Stimulated activated CD8-positive, alpha-beta memory T cell treated with anti-CD3 and anti-CD28 coated beads, Interleukin-4, amount 100 ng/mL, for 4 hours (primary cell): ENCODE measurements at places on chromosomes 4 and X.

GRCh38 chr4:140607852-140608251 is 39.1 kb upstream of the UCP1 start:
- no peak for DNase-seq

GRCh38 chr4:71630803-71631202 is 153.1 kb downstream of the GC start:
- DNase-seq: no peak

GRCh38 chr4:68451246-68452211 is 4.3 kb downstream of the TMPRSS11E start:
- DNase-seq: no peak

GRCh38 chr4:88928852-88929251 is 128.1 kb downstream of the FAM13A start:
- DNase-seq: no peak

- DNase-seq: no peak
These were observed 279.4 kb downstream of the FAT4 start for GRCh38 chr4:125594056-125594602.

DNA sequence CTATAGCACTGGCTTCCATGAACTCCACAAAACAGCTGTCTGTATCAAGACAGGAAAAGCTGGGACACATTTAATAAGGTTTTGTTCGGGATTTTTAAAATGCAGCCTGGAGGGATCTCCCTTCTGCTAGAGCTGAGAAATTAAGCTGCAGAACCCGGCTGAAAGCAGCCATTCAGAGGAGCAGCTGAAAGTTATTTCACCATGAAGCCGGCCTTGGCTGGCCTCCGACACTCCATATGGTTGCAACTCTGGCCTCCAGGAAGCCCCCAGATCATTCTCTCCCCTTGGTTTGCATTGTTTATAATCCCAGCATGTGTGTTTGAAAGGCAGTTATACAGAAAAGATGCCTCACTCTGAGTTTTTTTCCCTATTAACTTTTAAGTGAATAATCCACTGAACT is 239.4 kb downstream of the SPATA18 start:
- no peak for DNase-seq

DNA sequence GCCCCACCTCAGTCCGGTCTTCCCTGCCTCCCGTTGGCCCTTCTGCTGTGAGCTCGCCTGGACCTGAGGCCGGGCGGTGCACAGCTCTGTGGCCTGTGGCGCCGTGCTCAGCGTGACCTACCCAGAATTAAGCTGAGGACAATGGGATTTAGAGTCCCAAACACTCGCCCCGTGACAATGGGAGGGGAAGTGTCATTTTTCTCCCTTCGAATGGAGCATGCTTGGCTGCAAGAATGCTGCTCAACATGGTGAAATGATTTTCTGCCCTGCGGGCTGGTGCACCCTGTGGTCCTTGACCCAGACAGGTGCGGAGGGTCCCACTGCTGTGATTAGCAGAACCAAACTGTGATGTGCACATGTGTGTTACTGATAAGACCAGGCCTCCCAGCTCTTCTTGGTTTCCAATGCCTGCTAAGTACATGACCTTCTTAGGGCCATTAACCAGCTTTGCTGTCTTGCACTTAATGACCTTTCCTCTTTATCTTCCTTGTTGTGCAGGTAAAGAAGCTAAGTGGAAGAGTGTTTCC is 772 bp downstream of the EOLA1 start:
- no peak for DNase-seq

- no peak for DNase-seq
These were observed 78.0 kb upstream of the CLNK start for GRCh38 chr4:10762561-10762960.
